ENCODE measurements at places on chromosomes 1 and 21.
A peak's percentile ranks its signal among the peaks of the same experiment; 100 is the strongest.

DNA sequence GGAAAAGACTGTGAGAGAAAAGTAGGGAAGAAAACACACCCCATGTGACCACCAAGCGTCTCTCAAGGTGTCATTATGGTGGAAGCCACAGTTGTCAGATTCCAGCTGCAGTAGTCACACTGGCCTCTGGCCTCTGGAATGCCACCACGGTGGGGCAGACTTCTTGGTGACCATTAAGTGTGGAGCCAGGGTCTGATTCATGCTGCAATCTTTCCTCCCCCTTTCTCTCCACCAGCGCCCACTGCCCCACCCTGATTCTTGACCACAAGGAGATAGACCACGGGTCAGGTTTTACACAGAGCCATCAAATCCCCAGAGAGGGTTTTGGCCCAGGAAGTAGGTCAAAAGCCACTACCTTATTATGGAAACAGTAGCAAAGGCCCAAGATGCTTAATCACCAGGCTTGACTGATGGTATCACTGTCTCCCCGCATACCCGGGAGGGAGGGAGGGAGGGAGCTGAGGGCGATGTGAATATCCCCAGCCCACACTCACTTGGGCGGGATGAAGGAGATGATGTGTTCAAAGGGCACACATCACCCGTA, 52.7 kb upstream of the GRHL3 start:
- DNase-seq = no peak

- no peak for DNase-seq
Observed at GRCh38 chr1:90839323-90839722, 122.2 kb upstream of the BARHL2 start.

GRCh38 chr1:33586106-33586505, 113.7 kb downstream of the ZSCAN20 start:
- DNase-seq = no peak

DNA sequence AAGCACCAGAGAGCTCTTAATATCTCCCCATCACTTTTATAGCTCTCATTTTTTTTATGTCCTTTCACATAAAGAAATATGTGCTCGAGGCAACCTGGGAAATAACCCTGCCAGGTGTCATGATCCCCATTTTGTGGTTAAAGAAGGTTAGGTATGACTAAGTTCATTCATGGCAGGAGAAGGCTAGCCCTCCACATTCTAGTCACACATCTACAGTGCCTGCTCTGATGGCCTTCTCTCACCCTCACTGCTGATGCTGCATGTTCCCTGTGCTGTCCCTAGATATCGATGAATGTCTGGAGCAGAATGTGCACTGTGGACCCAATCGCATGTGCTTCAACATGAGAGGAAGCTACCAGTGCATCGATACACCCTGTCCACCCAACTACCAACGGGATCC, 187.5 kb downstream of the TPR start:
- no peak for DNase-seq

- DNase-seq = no peak
Observed at GRCh38 chr21:16509476-16509875, 779.7 kb downstream of the USP25 start.

GRCh38 chr1:154176337-154176736, 15.6 kb downstream of the TPM3 start:
- DNase-seq = peak; percentile 46

GRCh38 chr21:14557413-14557812, 11.3 kb upstream of the SAMSN1 start:
- no peak for DNase-seq

DNA sequence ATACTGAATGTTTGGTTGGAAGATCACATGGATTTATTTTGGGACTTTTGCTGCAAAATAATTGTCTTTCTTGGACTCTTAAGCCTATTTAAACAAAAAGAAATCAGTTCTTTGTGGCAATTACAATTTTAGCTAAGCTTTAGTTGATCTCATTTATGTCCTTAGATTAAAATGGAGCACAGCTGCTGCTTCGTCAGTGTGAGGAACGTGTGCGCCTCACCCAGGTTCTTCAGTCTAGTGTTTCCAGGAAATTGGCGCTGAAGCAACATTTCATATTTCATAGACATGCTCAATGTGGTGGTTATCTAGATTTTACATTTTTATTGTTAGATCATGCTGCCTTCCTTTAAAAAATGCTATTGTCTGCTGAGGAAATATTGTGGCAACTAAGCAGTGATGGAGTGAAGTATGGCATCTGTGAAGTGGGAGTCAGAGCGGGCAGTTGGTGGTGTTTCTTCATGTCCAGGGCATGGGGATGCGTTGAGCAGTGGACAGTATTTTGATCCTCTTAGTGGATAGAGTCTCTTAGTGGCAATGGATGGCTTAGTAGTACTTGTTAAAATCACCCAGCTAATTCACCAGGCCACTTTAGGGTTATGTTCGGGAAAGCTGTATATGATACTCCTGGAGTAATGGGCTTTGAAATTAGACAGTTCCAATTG, 5.6 kb downstream of the DDI2 start:
- no peak for DNase-seq

All from left kidney (tissue), 8 donors.